AG08395 (cell line): ENCODE measurements at places on chromosomes 2 and 18.

- no peak for DNase-seq
Measured at GRCh38 chr2:145137211-145137610, 617.3 kb upstream of the ZEB2 start.

DNA sequence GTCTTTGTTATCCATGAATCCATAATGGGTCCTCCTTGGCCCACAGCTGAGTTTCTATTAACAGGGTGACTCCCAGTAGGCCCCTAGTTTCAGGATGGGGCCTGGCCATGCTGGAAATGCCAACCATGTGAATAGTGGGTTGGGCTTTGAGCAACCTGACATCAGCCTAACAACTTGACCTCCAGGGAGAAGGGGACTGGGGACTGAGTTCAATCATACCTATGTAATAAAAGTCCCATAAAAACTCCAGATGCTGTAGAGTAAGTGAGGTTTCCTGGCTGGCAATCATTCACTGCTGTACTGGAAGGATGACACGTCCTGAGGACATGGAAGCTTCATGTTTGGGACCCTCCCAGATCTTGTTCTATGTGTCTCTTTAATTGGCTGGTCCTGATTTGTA is 7.9 kb downstream of the REV1 start:
- DNase-seq, result no peak

- DNase-seq, result no peak
Measured at GRCh38 chr2:232024457-232024856, 62.9 kb downstream of the DIS3L2 start.

DNA sequence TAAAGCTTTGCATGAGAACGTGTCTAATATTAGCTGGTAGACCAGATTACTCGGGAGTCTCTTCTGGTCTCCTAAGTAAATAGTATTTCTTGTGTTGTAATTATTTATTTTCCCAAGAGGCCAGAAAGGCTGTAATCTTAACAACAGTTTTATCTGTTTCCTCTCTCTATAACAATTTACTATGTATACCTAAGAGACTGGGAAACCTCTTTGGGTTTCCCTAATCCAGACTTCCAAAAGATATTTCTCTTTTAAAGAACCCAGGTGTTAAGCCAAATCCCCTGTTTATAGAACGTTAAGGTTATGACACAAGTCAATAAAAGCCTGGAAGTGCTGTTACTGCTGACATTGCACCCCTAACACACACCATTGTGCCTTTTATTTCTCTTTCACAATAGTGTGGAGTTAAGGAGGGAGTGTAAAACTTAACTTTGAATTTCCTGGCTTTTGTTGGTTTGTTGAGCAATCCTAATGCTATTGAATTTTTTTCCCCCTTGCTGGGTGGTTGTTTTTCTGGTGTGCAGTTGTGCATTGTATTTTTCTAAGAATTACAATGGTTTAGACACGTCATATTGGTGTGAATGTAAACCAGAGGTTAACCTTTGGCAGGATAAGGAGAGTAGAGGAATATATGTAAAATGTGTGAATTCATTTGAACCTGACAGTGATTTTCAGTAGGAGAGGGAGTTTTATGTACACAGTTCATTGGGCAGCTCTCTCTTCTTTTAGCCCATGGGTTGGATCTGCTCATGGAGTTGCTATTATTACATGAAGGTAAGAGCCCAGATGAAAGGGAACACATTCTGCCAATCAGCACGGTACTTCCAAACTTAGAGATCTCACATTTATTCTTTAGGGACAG is 192.8 kb downstream of the MTX2 start:
- DNase-seq, result no peak

DNA sequence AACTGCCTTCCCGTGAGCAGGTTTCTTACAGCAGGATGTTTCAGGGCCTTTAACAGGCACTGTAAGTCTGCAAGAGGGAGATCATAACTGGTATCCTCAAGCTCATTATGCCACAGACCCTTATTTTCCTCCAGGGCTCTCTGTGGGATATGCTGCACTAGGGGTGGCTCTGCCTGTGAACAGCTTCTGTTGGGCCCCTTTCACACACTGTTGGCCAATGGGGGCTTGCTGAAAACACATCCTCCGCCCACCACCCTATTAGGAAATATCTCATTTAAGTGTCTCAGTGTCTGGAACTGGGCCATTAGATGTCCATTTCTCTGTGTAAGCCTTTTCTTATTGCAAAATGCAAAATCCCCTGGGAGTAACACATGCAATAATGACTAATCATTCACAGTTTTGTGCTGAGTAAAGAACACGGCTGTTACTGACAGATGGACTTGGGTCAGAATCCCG is 414.3 kb upstream of the HS6ST1 start:
- peak; percentile 79 for DNase-seq

- no peak for DNase-seq
Measured at GRCh38 chr2:237998530-237998929, 31.7 kb downstream of the UBE2F start.

GRCh38 chr2:222159221-222159620 is 139.6 kb downstream of the PAX3 start:
- DNase-seq, result no peak

GRCh38 chr2:19035238-19035637 is 323.2 kb downstream of the OSR1 start:
- DNase-seq, result peak; percentile 43

DNA sequence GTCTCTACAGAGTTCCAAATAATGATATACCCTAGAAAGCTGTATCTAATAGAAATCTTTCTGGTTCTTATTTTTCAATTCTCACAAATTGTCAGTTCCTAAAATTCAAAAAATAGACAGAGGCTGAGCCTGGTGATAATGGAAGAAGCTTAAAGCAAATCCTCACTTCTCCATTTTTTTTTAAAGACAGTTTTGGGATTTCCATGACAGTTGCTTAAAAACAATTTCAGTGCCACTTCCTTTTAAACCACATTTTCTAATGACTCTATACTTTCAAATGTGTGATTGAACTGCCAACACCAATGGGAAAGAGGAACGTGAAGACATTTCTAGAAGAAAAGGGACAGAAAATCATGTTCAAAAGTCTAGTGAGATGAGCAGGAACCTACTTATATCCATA is 4.0 kb downstream of the GKN2 start:
- no peak for DNase-seq

DNA sequence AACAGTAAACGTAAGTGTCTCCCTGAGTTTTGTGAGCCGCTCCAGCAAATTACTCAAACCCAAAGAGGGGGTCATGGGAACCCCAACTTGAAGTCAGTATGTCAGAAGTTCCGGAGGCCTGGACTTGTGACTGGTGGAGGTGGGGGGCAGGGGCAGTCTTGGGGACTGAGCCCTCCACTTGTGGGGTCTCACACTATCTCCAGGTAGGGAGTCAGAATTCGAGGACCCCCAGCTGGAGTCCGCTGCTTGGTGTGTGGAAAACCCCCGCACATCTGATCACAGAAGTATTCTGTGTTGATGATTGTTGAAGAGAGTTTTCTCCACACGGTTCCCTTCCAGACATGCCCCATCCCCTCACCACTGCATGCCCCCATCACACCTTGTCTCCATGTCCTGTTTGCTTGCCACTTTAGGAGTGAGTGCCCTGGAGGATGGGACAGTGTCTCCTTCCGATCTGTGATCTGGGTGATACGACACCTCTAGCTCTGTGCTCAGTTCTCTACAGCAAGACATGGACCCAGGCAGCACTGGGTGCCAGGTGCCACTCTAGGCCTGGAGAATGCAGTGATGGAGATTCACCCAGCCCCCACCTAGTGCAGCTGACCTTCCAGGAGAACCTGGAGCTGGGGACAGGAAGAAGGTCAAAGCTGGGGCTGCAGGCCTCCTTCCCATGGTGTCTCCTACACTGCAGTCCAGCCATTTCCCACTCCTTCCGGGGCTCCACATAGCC is 85.6 kb downstream of the TFCP2L1 start:
- DNase-seq, result no peak

DNA sequence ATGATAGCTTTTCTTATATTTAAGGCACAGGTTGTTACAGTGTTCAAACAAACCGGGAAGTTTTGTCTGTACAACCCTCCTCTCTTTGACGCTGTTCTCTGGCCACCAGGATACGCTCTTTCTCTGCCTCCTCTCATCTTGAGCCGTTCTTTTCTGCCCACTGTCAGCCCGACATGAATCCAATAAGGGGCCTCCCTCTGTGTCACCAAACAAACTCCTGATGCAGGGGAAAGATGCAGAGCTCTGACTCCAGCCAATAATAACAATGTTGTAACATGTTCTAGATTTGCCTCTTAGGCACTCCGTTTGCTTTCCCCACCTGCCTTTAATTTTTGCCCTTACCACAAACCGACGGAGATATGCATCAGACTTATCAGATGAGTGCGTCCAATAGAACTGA is 449.3 kb downstream of the SLC4A3 start:
- peak; percentile 66 for DNase-seq

- DNase-seq, result peak; percentile 83
Measured at GRCh38 chr2:238449909-238450417, 23.2 kb downstream of the ASB1 start.

DNA sequence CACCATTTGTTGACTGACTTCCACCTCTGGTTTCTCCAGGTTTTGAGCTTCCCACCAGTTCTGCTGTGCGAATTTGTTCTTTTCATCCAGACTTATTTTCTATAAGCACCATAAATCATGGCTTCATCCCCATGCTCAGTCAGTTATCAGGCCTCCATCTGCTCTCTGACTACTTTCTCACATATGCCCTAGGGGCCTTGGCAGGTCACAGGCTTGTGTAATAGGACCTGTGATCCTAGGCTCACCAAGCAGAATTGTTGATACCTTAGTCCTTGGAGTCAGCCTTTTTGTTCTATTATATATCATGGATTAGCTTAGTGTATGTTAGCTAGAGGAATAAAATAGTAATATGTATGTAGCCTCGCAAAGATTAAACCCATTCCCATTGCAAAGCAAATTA is 284.2 kb upstream of the TANK start:
- DNase-seq, result no peak

- no peak for DNase-seq
Measured at GRCh38 chr2:32277363-32277673, 386 bp upstream of the YIPF4 start.

GRCh38 chr2:156329927-156330726 is 2.4 kb downstream of the NR4A2 start:
- no peak for DNase-seq

DNA sequence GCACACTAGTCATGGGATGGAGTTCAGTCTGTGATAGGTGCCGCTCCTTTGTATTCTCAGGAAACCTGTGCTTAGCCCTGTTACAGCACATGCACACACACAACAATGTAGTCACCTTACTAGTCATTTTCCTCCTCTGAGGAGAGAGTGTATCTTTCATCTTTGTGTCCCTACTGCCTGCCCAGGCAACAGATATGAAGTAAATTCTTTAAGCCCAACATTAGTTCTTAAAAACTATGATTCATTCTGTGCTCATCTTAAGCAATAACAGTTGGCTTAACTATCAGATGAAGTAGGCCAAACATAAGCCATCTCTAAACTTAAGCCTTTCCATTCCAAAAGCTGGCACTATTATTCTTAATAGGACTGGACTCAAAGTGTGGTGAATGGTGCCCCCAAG is 186.5 kb downstream of the LNPK start:
- peak; percentile 38 for DNase-seq

- peak; percentile 5 for DNase-seq
Measured at GRCh38 chr2:161005170-161005569, 155.1 kb upstream of the TANK start.

- DNase-seq, result no peak
Measured at GRCh38 chr18:37156330-37156942, 327.5 kb downstream of the KIAA1328 start.

GRCh38 chr2:210442457-210442856 is 34.1 kb downstream of the LANCL1 start:
- no peak for DNase-seq

GRCh38 chr2:219279151-219279915 is at the start of gene DNAJB2:
Gene DNAJB2, plus strand, starts transcription at chr2:219279366. Its CDS starts 468 bp downstream, at chr2:219279834.
- DNase-seq, result peak; percentile 100

- no peak for DNase-seq
Measured at GRCh38 chr2:232973011-232973735, 39.9 kb downstream of the NGEF start.

GRCh38 chr2:145813481-145813880 is 1293.6 kb upstream of the ZEB2 start:
- no peak for DNase-seq

GRCh38 chr2:238855299-238855698 is 7.4 kb downstream of the TWIST2 start:
- no peak for DNase-seq

- DNase-seq, result no peak
Measured at GRCh38 chr2:25377822-25378421, 36.2 kb upstream of the DNMT3A start.

GRCh38 chr18:79507076-79507545 is 111.4 kb downstream of the NFATC1 start:
- peak; percentile 84 for DNase-seq

DNA sequence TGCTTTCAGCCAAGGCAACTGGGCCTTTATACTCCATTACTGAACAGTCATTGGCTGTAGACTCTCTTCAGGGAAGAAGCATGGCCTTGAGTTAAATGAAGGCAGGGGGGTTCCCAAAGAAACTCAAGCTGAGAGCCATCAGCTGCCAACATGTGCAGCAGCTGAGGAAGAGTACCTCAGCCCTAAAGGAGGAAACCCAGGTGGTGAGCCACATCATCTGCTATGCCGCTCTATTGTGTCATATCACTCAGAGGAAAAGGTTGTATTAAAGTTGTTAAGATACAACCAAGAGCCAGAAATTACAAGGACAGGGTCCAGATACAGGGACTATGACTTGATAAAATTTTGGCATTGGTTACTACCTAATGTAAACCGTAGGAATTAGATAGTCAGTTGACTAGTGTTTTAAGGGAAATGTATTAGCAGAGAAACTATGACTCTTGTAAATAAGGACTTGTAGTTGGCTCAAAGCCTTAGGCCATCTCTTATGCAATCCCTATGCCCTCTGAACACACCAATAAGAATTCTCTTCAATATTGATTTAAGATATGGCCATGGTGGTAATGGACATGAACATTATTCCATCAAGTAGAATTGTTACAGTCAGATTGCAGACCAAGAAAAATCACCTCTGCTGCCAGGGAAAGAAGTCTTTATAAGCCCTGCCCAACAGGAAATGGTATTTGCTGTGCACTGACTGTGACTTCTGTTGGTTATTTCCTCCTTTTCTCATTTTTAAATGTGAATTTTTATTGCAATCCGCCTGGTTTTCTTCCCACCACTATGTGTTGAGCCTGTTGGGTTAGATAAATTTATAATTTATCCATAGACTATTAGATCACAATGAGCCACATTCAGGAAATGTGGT is 9.2 kb upstream of the LRPPRC start:
- no peak for DNase-seq

DNA sequence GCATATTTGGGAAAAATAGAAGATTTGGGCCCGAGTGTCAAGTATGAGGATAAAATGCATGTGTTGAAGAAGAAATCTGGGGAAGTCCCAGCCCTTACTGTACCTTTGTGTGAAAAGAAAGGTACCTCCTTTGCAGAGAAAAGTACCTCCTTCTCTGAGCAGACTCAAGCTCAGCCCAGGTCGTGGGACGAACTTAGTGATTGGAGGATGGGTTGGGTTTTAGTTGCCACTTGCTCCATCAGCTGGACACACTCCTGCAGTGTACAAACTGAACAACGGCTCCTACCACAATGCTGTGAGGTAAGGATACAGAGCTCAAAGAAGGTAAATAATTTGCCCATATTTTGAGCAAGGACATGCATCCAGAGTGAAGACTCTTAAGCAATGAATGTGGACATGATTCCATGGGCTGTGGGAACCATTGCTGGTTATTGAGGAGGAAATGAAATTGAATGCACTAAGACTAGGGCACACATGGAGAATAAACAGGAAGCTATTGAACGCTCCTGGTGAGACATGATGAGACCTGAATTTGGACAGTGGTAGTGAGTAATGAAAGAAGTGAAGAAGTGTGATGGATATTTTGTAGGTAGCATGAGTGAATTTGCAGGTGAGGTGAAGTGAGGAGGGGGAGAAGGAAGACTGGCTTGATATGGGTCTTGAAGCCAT is 49.8 kb upstream of the IL1RL1 start:
- DNase-seq, result no peak
